ENCODE measurements at places on chromosomes 11 and 22.

GRCh38 chr11:89490981-89491690, at the start of gene NOX4:
Gene NOX4 (minus strand): TSS chr11:89491375. CDS start chr11:89491246, 129 bp downstream.
- peak; percentile 3 for DNase-seq

GRCh38 chr11:119532551-119532950, 109.6 kb upstream of the THY1 start:
- no peak for DNase-seq

DNA sequence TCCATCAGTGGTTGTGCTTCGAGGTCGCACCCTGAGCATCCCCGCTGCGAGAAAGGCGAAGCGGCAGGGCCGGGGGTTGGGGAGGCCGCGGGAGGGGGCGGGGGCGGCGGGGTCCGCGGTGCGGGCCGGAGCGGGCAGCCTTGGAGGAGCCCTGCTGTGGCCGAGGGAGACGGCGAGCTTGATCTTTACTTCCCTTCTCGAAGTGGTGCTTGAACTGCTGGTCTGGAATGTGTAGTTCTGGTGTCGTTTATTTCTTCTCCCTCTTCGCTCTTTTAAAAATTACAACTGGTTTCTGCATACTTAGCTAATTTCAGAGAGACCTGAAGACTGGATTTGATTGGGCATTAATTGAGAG, 1.1 kb downstream of the APLP2 start:
- DNase-seq: no peak

GRCh38 chr11:125457814-125458343, 38.2 kb downstream of the FEZ1 start:
- no peak for DNase-seq

DNA sequence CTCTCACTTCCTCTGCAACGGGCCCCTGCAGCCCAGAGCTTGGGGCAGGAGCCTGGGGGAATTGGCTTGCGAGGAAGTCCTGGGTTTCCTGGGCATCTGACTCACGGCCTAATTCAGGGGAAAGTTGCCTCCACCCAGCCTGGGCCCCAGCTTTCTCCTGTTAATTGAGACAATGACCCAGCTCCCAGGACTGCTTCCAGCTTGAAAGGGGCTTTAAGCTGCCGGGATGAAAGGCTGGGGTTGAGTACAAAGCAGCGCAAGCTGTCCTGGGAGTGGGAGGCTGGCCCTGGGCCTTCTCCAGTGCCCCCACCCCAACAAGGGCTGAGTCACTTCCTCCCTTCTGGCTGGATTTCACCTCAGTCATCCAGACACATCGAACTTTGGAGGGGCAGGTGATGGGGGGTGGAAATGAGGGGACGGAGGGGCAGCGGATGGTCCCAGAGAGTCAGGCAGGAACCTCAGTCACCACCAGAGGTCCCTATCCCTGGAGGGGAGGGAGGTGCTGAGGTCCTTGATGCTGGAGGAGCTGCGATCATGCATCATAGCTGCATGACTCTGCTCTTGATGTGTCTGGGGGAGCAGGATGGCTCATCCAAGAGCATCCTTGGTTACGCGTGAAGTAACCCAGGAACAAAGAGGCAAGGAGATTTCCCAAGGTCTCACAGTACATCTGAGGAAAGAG, 30.1 kb upstream of the OAF start:
- DNase-seq: no peak

GRCh38 chr11:126378763-126379162, 23.3 kb downstream of the ST3GAL4 start:
- DNase-seq: no peak

- DNase-seq: no peak
Measured at GRCh38 chr11:47295385-47295784, 25.5 kb downstream of the MADD start.

- no peak for DNase-seq
Measured at GRCh38 chr11:16296273-16296672, 60.1 kb downstream of the SOX6 start.

All from GM04503 (cell line).